ENCODE measurements at places on chromosomes 16 and 17.

GRCh38 chr16:75081179-75081859, 35.3 kb downstream of the LDHD start:
- no peak for DNase-seq

DNA sequence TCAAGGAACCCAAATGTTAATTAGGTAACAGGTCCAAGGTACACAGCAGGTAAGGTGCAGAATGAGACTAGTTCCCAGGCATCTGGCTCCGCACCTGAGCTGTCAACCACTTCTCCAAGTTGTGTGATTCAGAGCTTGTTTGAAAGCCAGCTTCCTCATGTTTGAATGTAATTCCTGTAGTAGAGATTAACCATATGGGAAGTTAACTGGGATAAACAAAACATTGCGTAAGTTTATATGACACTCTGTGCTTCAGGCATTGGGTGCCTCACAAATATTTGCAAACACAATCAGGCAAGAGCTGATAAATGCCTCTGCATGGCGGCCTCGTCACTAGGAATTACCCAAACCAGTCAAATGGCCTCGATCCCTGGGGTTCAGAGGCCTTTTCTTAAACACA, 27.9 kb upstream of the CPHXL start:
- no peak for DNase-seq

DNA sequence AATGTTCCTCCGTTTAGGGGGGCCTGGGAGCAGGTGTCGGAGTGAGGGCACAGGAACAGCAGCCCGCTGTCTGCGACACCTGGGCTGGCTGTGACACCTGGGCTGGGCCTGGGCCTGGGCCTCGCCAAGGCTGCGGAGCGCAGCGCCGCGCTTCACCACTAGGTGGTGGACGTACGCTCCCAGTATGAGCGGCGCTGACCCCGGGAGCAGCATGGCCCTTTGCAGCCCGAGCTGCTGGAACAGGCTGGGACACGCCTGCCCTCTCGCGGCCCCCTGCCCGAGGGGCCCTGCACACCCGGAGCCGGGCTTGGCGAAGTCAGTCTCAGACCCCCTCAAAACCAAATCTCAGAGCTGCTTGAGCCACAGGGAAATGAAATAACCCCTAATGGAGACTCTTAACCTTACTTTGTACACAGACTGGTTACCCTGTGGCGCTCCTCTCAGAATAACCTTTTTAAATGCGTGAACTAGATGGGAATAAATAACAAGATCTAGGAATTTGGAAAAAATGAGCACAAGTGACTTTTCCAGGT, 38.6 kb upstream of the FA2H start:
- peak; percentile 23 for DNase-seq

DNA sequence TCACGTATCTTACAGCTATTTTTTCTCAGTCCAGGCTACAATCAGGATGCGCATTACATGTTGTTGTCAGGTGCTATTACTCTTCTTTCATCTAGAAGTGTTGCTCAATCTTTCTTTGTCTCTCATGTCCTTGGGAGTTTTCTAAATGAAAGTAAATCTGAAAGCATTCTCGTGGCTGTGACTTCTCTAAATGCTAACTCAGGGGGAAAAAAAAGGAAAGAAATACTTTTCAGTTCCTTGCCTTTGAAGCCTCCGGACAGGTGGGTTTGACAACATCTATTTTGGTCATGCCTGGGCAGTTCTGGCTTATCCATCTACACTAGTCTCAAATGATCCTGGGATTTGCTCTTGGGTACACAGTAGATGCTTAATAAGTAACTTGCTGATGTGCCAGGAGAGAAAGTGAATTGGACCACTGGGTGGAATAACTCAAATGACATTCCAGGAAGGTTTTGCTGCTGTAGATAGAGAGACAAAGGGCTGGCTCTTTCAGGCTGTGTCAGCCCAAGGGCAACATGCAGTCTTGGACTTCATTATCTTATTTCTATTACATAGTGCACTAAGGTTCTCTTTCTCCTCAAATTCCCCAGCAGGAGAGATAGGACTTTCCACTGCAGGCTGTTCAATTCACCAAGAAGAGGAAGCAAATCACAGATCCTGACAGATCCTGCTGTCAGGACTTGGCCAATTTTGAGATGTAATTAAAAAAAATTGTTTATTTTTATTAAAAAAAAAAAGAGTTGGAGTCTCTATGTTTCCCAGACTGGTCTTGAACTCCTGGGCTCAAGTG, 63.6 kb upstream of the NFAT5 start:
- DNase-seq: no peak

- DNase-seq: no peak
Measured at GRCh38 chr17:9218064-9218635, 196.8 kb downstream of the NTN1 start.
